ENCODE measurements at places on chromosomes 4 and X. TPM values are rescaled to one million over a fixed set of nuclear protein-coding genes. Genes with fewer than 3 reads are reported as not detected.

The IDUA gene
- total RNA-seq, result 8.4 TPM

The HGFAC gene
- total RNA-seq, result not detected

The ARAF gene
- total RNA-seq, result 14.7 TPM

The CT45A3 gene
- total RNA-seq, result not detected

The SSX4B gene
- total RNA-seq, result not detected

The MND1 gene
- total RNA-seq, result 6.9 TPM

The TRIM2 gene
- 47.2 TPM for total RNA-seq

The AVPR2 gene
- total RNA-seq, result not detected

The DUX4 gene
- total RNA-seq, result not detected

The UGT2B17 gene
- not detected for total RNA-seq

The CT45A9 gene
- total RNA-seq, result not detected

The GDPD2 gene
- total RNA-seq, result not detected

The NUDT11 gene
- total RNA-seq, result 7.3 TPM

The NR3C2 gene
- 6.8 TPM for total RNA-seq

The DOCK11 gene
- 13.1 TPM for total RNA-seq

The GC gene
- total RNA-seq, result not detected

The SYTL5 gene
- 0.40 TPM for total RNA-seq

The WDR17 gene
- total RNA-seq, result 0.93 TPM

The ITGB1BP2 gene
- total RNA-seq, result 24.3 TPM

The PLAC8 gene
- total RNA-seq, result not detected

The TMSB15B gene
- 1.6 TPM for total RNA-seq

The FGF13 gene
- 0.44 TPM for total RNA-seq

The NMU gene
- not detected for total RNA-seq

All from aortic smooth muscle cell (primary cell).